ENCODE measurements at places on chromosomes 2 and 18. TPM values are rescaled to one million over a fixed set of nuclear protein-coding genes. Genes with fewer than 3 reads are reported as not detected.
A peak's percentile ranks its signal among the peaks of the same experiment; 100 is the strongest.

Gene RTP5
- 0.47 TPM for total RNA-seq

Gene LRATD1
- not detected for total RNA-seq

Gene RUFY4
- 0.82 TPM for total RNA-seq

Gene ING5
- 25.6 TPM for total RNA-seq

Gene SCN7A
- not detected for total RNA-seq

Gene MORN2
- total RNA-seq: 1.4 TPM

Gene CRACDL
- 0.09 TPM for total RNA-seq

Gene EVX2
- total RNA-seq: not detected

Gene BCL11A
- total RNA-seq: 2.6 TPM

DNA sequence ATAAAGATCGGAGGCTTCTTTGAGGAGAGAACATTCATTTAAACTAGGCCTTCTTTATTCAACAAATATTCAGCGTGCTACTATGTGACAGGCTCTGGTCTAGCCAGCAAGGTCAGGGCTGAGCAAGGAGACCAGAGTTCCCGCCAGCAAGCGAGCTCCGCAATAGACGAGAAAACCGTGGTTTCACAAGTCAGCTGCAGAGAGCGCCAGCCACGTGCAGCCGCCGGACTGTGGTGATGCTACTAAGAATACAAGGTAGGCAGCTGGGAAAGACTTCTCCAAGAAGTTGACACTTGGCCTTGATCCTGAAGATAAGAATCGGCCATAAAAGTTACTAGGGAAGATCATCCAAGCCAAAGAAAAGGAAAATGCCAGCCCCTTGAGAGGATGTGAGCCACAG lies 533.7 kb upstream of the SALL3 start:
- H3K4me3 ChIP-seq: no peak overlapping the region
- no peak for DNase-seq
- H3K27ac ChIP-seq: no peak overlapping the region
- H3K36me3 ChIP-seq: no peaks in the 10 kb centered on the region
- no peaks in the 10 kb centered on the region for H3K27me3 ChIP-seq
- H3K4me1 ChIP-seq: no peaks in the 10 kb centered on the region

DNA sequence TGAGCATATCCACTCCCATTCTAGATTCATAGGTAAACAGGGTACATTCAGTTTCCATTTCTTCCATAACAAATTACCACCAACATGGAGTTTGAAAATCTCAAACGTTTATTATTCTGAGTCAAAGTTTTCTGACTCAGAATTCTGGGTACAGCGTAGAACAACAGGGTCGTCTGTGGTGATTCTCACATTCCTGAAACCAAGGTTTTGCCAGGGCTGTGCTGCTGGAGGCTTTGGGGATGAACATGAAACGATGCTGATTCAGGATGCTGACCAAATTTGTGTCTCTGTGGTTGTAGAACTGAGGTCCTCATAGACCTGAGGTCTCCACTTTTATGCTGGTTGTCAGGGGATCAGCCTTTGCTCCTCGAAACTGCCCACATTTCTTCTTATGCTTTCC lies 255.7 kb downstream of the DSEL start:
- H3K27ac ChIP-seq: no peak overlapping the region
- H3K36me3 ChIP-seq: no peaks in the 10 kb centered on the region
- no peaks in the 10 kb centered on the region for H3K27me3 ChIP-seq

DNA sequence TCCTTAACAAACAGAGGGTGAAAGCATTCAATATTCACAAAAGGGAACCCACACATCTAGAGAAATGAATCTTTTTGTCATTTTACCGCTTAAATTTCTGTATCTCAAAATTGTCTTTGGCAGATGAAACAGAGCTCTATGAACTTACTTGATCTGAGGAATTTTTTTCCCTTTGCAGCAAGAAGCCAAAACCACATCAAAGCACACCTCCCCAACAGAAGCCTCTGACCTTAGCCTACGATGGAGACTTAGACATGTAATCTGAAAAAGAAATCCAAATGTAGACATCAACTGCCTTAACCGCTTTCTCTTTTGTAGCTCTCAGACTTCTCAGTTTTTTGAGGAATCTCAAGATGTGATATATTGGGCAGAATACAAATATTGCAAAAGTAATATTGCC lies 287.9 kb upstream of the HNMT start:
- H3K27me3 ChIP-seq: no peaks in the 10 kb centered on the region
- H3K27ac ChIP-seq: no peak overlapping the region
- H3K36me3 ChIP-seq: no peaks in the 10 kb centered on the region

DNA sequence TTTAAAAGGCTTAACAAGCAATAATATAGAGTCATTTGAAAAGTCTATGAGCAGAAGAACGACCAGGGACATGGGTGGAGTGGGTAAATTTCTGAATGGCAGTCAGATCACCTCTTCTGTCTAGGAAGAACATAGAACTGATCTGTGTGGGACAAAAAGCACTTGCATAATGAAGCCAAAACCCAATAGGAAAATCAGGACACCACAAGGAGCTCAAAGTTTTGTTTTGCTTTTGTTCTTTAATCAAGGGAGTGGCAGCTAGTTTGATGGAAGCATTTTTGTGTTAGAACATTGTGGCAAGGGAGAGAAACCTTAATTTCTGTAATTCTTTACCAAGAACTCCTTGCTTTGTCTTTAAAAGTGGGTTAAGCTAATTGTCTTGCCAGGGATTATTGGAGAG lies 240.2 kb upstream of the TANK start:
- H3K27ac ChIP-seq: no peak overlapping the region
- H3K27me3 ChIP-seq: peaks cover 2% of the 10 kb centered on the region
- no peak overlapping the region for H3K4me3 ChIP-seq
- DNase-seq: no peak
- H3K4me1 ChIP-seq: no peaks in the 10 kb centered on the region
- no peaks in the 10 kb centered on the region for H3K36me3 ChIP-seq

DNA sequence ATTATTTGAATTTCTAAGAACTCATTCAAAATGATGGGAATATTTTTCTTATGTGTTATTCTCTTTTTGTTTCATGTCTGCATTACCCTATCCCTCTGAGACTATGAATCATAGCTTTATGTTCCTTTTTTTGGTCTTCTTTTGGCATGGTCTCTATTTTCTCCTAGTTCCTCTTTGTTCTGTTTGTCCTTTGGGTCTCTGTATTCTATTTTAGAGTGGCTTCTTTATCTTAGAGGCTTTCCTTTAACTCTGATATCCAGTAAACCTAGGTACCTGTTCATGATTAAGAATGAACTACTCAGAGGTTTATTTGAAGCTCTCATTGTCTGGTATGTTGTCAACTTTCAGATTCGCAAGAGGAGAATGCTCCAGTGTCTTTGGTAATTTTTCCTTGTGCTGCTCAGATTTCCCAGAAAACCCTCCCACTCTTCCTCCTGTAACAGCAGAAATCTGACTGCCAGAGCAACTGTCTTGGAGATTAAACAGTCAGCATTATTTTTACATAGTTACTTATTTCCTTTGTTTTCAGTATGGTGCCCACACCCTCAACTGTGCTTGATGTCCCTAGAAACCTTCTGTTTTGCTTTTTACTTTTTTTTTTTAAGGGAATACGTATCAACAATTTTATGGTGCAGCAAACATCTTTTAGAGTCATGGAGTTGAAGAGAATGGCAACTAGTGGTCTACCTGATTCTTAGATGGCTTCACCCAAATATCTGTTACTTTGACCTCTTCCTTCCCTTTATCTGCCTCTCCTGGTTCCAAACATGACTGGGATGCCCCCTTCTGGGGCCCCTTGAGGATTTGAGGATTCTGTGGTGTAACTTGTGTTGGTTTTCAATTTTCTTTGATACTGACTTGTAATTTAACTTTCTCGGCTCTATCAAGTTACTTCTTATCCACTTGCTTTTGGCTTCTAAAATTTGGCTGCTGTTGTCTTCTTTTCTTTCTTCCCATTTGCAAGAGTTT lies 92.0 kb downstream of the DPP10 start:
- H3K36me3 ChIP-seq: no peaks in the 10 kb centered on the region
- DNase-seq: no peak
- no peaks in the 10 kb centered on the region for H3K4me1 ChIP-seq

DNA sequence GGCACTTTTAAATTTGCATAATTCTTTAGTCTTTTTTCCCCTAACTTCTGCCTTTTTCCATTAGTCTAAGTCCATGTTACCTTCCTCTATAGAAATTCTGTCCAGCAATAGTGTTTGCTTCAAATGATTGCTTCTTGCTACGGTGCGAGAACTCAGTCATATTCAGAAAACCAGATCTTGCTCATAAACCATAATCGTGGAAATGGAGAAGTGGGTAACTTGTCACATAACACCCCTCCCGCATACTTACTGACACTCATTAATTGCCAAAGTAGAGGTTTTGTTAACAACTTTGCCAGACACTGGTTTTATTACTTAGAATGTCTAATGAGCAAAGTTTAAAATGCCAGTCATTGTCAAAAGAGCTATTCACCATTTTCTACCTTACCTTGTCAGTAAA lies 94.3 kb upstream of the TWSG1 start:
- no peak overlapping the region for H3K4me3 ChIP-seq
- no peaks in the 10 kb centered on the region for H3K4me1 ChIP-seq
- H3K27ac ChIP-seq: no peak overlapping the region
- H3K36me3 ChIP-seq: peaks cover 50% of the 10 kb centered on the region
- DNase-seq: no peak

- no peak overlapping the region for H3K4me3 ChIP-seq
- no peak for DNase-seq
- H3K4me1 ChIP-seq: peaks cover 14% of the 10 kb centered on the region
- no peaks in the 10 kb centered on the region for H3K36me3 ChIP-seq
- H3K27me3 ChIP-seq: peaks cover 21% of the 10 kb centered on the region
Observed at GRCh38 chr2:42495611-42496010, 1.8 kb upstream of the KCNG3 start.

DNA sequence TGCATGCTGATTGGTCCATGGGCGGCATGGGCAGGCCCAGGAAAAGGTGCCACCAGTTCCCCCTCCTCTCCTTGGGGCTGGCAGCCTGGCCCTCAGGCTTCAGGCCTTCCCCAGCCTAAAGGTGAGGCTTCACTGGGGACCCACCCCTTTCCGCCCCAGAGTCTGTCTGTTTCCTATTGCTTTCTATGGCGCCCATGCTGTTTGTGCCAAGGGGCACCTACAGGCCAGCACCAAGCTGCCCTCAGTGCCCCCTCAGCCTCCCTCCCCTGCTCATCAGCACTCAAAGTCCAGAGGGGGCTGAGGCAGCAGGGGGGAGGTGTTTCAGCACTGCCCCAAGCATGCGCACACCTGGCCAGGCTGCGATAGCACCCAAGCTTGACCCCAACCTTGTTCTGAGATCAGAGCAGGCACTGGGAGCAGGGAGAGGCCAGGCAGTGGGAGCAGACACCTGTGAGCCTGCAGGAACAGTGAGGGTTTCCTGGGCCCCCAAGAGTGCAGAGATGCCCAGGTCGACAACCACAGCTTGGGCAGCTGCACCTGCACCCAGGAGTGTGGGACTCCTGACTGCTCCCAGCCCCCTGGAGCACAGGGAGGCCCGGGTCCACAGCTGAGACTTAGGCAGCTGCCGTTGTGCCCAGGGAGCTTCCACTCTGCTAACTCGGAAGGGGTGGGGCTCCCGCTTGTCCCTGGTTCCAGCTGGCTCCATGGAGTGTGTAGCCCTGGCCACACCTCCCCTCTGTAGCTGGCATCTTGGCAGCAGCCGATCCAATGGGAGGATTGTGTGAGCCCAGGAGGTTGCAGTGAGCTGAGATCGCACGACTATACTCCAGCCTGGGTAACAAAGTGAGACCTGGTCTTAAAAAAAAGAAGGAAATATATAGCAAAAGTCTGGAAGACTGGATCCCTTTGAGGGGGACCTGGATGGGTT lies 69.1 kb downstream of the NCAPH start:
- no peak for DNase-seq
- no peaks in the 10 kb centered on the region for H3K27me3 ChIP-seq
- H3K4me1 ChIP-seq: peaks cover 17% of the 10 kb centered on the region
- H3K27ac ChIP-seq: no peak overlapping the region
- no peak overlapping the region for H3K4me3 ChIP-seq

DNA sequence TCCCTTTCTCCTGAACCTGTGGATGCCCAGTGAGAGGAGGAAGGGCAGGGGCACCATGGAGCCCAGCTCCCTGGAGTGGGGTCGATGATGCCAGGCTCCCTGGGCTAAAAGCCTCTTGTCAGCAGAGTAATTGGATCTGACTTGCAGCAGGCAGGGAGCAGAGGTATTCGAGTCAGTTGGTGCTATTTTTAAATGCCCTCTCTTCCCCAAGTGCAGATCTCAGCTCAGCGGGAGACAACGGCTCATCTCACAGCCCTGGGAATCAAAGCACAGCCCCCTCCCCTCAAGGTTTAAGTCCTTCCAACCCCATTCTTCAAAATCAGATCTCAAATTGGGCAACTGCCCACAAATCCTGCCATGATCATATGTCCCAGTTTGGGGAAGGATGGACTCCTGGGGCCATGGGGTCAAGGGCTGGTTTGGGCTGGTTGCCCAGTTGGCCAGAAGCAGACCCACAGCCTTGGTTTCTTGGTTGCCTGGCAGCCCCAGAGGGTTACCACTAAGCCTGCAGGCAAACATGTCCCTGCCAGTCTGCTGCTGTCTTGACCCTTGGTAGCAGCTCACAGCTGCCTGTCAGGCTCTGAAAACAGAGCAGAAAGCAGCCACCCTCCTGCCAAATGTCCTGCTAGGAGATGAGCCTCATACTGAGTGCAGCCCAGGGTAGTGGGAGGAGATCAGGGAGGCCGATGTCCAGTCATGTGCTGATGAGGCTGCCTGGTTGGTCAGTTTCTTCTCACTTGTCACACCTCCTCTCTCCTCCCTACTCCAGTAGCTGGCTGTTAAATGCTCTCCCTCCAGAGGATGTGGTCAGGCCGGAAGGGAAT lies 244.9 kb downstream of the LOXHD1 start:
- no peak for DNase-seq
- H3K27me3 ChIP-seq: no peaks in the 10 kb centered on the region
- H3K27ac ChIP-seq: no peak overlapping the region
- H3K4me1 ChIP-seq: peaks cover 21% of the 10 kb centered on the region

DNA sequence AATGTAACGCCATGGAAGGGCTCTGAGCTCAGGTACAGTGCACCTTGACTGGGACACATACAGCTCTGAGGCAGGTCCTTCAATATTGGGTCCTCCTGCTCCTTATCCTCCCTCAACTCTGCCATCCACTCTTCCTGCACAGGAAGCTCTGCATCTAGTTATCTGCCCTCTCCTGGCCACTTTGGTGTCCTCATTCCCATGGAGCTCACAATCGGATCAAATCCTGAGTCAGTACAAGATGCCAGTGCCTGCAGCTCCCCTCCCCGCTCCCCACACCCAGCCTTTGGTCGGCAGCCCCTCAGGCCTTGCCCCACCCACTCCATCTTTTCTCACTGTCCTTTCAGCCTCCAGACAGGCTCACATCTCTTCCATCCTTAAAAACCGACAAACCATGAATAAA lies 58.0 kb downstream of the LRRFIP1 start:
- H3K27me3 ChIP-seq: no peaks in the 10 kb centered on the region
- no peak overlapping the region for H3K4me3 ChIP-seq
- peaks cover 53% of the 10 kb centered on the region for H3K4me1 ChIP-seq

GRCh38 chr18:75162467-75162866 lies 46.5 kb downstream of the PTGR3 start:
- no peak for DNase-seq
- no peak overlapping the region for H3K27ac ChIP-seq
- H3K4me3 ChIP-seq: no peak overlapping the region

GRCh38 chr18:42373584-42373983 lies 418.6 kb downstream of the PIK3C3 start:
- H3K4me1 ChIP-seq: no peaks in the 10 kb centered on the region
- no peaks in the 10 kb centered on the region for H3K36me3 ChIP-seq
- H3K27ac ChIP-seq: no peak overlapping the region
- no peak overlapping the region for H3K4me3 ChIP-seq

GRCh38 chr2:42169874-42170521 lies 845 bp downstream of the EML4 start:
- H3K4me1 ChIP-seq: peaks cover 20% of the 10 kb centered on the region
- no peak for DNase-seq
- H3K27ac ChIP-seq: peak overlapping the region; percentile 94
- H3K36me3 ChIP-seq: no peaks in the 10 kb centered on the region

GRCh38 chr2:160941290-160941846 lies 218.9 kb upstream of the TANK start:
- no peaks in the 10 kb centered on the region for H3K27me3 ChIP-seq
- no peak overlapping the region for H3K4me3 ChIP-seq
- no peak for DNase-seq
- no peaks in the 10 kb centered on the region for H3K36me3 ChIP-seq
